ENCODE measurements at places on chromosomes 2 and 18.

- DNase-seq, result no peak
These were observed 13.2 kb downstream of the POU3F3 start for GRCh38 chr2:104866883-104867812.

GRCh38 chr18:5058768-5059695 lies 138.0 kb downstream of the AKAIN1 start:
- DNase-seq, result peak; percentile 1

GRCh38 chr2:92073036-92073814 lies 2798.0 kb upstream of the TEKT4 start:
- no peak for DNase-seq

DNA sequence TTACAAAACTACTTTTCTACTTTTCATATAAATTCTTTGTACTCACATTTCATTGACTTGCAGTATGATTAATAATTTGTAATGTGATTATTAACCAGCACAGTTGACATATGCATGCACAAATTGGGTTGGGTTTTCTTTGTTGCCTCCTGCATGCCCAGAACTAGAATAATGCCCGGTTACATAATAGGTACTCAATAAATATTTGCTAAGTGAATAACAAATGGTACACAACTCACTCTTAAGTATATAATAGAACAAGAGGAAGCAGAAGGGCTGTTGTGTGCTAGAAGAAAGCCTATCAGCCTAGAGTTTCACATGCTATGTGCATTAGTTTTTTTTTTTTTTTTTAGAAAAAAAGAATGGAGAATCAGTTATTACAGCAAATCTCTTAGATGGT lies 9.3 kb downstream of the RDH14 start:
- no peak for DNase-seq

DNA sequence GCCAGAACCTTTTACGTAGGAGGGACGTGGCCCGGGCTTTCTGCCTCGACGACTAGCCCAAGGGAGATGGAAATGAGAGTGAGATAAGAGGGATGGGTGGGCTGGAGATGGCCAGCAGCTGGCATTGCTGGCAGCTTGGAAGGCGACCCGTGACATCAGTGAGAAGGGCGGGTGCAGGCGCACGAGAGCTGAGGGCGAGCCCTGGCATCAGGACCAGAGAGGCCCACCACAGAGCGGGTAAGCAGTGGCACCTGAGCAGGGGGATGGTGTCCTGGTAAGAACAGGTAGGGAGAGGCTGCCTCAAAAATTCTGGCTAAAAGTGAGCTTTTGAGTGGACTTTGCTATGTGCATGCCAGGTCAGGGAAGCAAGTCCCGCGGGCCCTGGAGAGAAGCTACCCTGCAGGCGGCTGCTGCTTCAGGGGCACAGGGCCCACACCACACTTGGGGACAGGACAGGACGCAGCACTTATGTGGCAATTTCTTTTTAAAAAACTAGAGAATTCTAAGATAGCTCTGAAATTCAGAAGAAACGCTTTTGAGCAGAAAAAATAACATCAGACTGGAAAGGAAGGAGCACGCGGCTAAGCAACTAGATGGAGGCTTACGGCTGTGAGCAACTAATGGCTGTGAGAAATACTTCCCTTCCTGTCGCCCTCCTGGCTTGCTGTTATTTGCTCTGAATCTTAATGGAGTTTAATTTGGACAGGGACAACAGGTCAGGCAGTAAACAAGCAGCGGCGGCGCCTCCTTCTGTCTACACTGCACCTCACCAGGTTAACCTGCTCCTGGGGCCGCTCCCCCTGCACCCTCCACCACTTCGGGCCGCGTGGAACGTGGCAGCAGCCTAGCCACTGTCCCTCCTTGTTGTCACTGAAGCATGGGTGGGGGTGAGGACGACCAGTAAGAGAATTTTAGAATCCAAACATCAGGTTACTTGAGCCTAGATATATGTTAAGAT lies 20.5 kb downstream of the THAP4 start:
- DNase-seq, result no peak

- peak; percentile 42 for DNase-seq
These were observed 50.4 kb downstream of the LDLRAD4 start for GRCh38 chr18:13269013-13269280.

- no peak for DNase-seq
These were observed 53.0 kb downstream of the BIN1 start for GRCh38 chr2:127053731-127054603.

DNA sequence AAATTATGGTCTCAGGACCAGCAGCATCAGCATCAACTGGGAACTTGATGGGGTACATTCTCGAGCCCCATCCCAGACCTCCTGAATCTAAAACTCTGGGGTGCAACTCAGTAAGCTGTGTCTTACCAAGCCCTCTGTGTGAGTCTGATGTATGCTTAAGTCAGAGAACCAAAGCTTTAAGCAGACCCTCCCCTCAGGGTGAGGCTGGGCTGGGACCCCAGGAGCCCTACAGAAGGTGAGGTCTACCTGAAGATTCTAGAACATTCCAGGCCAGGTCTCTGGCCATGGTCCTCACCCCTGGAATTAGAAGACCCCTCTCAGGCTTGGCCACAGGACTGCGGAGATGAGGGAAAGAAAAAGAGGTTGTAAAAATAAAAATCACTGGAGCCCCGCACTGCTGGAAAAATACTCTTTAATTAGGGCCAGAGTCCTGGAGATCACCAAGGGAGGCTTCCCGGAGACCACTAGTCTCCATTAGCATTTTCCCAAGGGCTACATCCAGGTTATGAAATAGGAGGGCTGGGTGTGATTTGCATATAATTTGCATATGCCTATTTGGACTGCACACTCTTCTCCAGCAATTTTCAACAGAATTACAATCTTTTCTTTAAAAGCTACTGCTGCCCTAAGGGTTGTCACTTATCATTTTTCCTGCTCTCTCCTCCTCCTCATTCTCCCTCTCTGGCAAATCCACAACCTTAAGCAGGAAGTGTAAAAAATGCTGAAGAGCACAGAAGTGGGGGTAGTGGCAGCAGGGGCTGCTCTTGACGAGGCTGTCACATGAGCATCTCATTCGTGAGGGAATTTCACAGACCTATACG lies 100.2 kb downstream of the ZBTB7C start:
- DNase-seq, result no peak

DNA sequence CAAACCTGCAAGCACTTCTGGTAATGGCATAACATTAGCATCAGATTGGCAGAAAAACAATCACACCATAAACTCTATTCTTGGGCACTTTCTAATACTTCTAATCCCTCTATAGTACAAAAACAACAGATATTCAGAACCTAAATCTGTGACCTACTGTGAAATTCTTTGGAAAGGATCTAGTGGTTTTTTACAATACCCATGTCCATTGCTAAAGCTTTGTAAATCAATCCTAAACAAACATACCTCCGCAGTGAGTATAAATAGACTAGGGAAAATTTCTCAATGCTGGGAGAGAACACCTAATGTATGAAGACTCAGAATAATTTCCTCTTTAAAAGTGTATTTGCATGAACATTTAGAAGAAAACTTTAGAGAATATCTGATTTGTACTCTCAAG lies 1098.5 kb upstream of the DDX18 start:
- DNase-seq, result no peak

DNA sequence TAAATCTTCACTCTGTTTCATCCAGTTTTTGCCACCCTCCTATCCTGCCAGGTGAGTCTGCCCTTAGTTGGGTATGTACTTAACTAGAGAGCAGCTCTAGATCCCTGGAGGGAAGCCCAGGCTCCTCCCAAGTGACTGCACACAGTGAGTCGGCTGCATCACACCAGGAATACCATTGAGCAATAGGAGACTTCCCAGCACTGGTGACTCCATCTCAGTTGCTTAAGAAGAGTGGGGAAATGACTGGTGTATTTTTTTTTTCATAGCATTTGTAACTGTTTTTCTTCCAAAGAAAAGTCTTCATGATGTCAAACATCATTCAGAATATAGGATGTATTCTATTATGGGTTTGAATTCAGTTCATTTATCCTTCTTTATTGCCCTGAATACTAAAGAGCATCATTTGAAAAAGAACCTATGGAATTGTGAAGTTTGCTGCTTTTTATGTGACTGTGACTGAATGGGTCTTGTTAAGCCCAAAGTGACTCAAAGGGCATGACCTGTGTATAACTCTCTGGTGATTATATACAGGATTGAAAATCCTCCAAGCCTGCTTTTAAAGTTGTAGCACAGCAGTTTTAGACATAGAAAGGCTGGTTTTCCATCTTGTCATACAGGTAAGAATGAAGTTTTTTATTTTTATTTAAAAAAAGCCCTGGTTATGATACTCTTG lies 84.3 kb downstream of the MAP3K20 start:
- DNase-seq, result peak; percentile 96

DNA sequence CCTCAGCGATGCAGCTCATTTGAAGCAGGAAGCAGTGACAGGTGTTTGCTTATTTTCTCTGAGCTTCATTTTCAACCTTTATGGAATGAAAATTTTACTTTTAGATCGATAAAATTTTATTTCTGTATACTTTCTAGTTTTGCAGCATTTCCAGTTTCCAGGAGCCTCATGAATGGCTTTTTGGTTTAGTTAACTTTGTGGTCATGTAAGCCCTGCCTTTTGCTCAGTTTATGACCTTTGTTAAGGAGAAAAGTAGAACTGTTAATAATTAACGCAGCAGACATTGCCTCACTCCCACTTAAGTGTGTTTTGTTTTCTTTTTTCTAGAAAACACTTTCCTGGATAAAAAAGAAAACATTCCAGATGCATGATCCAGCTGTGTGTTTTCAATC lies 4.4 kb upstream of the FARP2 start:
- DNase-seq, result no peak

GRCh38 chr2:126894082-126894481 lies 4.6 kb upstream of the TEX51 start:
- no peak for DNase-seq

- no peak for DNase-seq
These were observed 50.6 kb upstream of the FN1 start for GRCh38 chr2:215486291-215487001.

DNA sequence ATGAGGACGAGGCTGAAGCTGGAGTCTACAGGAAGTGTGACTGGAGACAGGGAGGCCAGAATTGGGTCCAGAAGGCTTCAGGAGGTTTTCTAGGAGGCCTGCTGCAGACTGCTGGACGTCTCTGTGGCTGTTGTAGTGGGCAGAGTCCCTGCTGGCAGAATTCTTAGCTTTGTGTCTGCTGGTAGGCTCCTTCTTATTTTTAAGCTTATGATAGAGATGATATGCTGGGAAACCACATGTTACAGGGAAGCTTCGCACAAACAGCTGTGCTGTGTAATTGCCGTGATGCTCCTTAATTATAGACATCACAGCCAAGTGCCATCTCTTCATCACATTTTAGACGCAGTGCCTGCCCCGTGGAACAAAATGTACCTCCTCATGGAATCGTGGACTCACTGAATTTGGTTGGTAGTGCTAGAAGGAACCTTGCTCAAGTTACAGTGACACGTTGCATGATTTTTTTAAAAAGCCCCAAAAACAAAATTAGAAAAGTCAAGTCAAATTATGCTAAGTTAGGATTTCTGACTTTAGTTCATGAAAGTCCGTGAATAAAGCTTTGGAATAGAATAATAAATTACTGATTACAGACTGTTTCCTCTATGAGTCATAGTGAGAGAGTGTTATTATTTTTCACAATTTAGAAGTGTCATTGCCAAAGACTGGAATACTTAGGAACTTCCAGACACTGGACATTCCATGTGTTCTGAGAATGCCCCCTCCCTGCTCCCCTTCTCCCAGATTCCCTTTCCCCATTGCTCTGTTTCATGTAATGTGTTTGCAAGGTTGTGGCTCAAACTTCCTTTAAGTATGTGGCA lies 144.1 kb downstream of the FHOD3 start:
- peak; percentile 95 for DNase-seq

DNA sequence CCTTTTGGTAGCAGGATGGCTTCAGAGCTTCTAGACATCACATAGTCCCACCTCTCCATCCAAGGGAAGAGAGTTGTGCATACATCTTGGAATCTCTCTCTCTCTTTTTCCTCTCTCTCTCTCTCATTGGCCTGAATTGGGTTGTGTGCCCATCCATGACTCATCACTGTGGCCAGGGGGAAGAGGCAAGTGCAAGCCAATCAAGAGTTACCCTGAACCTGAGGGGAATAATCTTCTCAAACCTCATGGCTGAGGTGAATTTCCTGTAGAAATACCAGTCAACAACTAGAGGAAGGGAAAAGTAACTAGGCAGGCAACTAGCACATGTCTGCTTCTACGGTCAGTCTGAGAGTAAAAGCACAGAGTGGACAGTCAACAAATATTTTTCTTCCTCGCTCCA lies 7.3 kb upstream of the CHN1 start:
- DNase-seq, result no peak

DNA sequence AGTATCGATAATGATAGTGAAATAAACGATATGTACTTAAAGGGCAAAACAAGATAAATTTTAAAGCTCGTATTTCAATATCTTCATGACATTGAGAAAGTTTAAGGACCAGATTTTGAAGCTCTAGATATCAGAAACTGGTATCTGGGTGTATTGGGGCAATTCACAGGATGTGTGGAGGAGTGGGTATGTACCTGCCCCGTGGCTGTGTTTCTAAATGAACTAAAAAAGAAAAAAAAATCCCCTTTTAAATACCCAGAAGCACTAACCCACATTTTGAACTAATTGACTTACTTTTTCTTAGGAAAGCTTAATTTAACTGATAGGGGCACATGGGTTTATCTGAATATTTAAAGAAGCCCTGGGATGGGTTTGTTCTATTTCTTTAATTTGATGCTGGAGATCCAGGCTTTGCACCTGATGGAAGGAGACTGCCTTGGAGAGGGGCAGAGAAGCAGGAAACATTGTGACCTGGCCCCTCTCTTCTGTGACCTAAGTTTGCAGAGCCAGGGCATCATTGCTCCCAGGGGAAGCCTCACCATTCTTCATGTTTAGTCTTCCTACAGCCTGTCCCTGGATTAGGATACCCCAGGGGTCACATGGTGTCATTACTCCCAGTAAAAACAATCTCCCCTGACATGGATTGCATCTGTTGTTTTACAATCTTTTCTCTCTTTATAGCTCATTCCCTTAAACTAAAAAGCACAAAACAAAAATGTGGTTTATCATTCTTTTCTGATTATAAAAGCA lies 7.6 kb upstream of the KCTD1 start:
- no peak for DNase-seq

DNA sequence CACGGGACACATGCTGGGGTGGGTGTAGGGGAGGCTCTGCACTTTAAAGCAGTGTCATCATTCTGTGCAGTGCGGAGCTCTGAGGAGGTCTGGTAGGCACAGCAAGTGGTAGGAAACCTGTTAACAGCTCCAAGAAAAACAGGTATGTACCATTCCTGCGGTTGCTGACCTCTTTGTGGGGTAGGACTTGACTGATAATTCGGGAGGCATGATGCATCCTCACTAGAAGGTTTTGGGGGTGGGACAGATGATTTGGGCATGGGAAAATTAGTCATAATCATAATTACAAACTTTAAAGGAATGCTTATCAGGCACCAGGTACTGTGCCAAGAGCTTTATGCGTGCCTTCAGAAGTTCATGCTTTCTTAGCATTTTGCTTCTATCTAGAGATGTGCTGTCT lies 9.7 kb downstream of the DOK1 start:
- peak; percentile 57 for DNase-seq

- DNase-seq, result no peak
These were observed 292.0 kb upstream of the LRP1B start for GRCh38 chr2:142422769-142423168.

- DNase-seq, result no peak
These were observed 35.1 kb downstream of the MAL start for GRCh38 chr2:95060446-95061118.

GRCh38 chr2:172839446-172839845 lies 103.8 kb downstream of the RAPGEF4 start:
- DNase-seq, result no peak

All from fibroblast of skin of abdomen (primary cell).